ENCODE measurements at places on chromosomes 6 and 20. TPM values are rescaled to one million over a fixed set of nuclear protein-coding genes. Genes with fewer than 3 reads are reported as not detected.

GRCh38 chr20:38748861-38749149, 545 bp downstream of the ACTR5 start:
- no peak for DNase-seq

DNA sequence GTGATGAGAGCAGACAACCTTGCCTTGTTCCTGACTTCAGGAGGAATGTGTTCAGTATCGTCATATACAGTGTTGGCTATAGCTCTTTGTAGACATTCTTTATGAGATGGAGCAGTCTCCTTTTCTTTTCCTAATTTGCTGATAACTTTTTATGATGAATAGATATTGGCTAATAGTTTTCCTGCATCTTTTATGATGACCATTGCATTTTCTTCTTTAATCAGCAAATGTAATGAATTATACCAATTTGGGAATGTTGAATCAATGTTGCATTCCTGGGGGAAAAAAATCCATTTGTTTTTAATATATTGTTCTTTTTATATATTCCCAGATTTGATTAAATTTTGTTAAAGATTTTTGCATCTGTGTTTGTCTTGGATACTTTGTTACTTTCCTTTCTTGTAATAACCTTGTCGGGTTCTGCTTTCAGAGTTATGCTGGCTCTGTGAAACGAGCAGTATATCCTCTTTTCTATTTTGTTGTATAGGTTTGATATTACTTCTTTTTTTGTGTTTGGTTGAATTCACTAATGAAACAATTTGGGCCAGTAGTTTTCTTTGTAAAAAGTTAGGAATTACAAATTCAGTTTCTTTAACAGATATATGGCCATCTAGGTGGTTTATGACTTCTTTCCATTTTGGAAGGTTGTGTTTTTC, 23.9 kb downstream of the KDM1B start:
- no peak for DNase-seq

- DNase-seq: no peak
Observed at GRCh38 chr6:106452628-106453027, 92.1 kb downstream of the CRYBG1 start.

DNA sequence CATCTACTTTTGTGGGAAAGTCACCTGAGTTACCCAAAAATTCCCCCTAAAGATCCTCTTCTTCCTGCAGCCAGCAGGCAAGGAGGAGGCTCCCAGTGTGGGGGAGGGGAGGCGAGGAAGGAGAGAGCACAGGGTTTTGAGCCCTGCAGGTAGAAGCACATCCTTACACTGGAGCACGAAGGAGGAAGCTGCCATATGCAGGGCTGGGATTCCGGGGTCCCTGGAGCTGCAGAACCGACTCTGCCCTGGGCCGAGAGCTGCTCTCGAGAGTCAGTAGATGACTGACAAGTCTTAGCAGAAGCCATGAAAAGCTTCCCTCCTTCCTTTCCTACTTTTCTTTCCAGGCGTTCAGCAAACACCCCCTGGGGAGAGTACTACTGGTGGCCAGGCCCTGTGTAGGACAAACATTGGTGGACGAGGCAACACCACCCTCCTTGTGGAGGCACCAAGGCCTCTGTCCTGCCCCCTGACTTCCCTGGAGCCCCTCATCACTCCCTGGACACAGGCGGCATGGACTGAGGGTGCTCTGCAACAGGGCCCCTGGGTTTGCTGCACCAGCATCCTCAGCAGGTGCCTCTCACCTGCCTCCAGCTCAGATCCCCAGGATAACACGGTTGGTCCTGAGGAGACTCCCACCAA, 211.7 kb upstream of the CST7 start:
- DNase-seq: peak; percentile 90

TREM2 gene
- total RNA-seq: 1.8 TPM

DNA sequence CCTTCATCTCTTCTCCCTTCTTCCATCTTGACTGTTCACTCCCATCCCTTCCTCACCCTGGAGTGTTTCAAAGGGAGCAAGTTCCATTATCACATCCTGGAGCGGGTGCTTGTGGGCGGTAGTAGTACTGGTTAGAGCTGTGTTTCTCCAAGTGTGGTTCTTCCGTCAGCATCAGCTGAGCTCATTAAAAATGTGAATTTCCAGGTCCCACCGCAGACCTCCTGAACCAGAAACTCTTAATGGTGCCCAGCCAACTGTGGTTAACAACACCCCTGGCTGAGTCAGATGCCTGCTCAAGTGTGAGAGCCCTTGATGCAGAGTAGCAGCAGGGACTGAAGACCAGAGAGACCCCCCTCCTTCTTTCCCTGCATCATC, 24.4 kb downstream of the ANGPT4 start:
- no peak for DNase-seq

DNA sequence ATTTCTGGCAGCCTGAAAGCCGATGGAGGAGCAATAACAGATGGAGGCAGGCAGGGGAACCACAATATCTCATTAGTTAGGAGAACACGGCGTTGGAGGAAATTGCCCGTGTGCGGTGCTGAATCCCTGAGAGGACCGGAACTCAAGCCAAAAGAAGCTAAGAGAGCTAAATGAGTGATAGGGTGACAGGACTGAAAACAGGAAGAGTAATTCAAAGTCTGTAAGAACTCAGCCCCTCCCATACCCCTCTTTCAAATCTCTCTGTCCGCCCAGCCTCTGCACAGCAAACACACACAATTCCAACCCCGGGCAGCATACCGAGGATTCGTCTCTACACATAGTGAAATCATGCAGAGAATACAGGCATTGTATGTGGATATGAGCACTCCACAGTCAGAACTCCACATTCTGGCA, 2.6 kb upstream of the IPCEF1 start:
- DNase-seq: no peak

HTR1B gene
- 1.2 TPM for total RNA-seq

OR2B6 gene
- total RNA-seq: not detected

DNA sequence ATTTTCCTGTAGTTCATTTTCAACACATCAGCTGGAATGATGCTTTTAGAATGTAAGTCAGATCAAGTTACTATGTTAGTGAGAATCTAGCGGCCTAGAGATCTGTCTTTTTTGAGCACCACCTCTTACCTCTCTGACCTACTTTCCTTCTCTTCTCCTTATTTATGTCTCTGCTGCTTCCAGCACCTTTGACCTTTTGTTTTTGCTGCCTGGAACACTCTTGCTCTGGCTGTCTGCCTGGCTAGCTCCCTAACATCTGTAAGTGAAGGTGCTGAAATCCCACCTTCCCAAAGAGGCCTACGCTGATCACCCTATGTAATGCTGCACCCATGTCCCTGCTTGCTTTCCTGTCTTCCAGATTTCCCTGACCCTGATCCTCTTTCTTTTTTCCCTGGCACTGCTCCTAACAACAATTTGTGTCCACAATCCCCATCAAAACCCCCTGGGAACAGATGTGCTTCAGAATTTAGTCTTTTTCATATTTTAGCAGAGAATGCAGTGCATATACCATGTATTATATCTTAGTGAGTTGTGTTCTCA, 87.8 kb downstream of the RFPL4B start:
- DNase-seq: no peak

GRCh38 chr6:105318660-105319059, 84.2 kb downstream of the PREP start:
- peak; percentile 26 for DNase-seq

DNA sequence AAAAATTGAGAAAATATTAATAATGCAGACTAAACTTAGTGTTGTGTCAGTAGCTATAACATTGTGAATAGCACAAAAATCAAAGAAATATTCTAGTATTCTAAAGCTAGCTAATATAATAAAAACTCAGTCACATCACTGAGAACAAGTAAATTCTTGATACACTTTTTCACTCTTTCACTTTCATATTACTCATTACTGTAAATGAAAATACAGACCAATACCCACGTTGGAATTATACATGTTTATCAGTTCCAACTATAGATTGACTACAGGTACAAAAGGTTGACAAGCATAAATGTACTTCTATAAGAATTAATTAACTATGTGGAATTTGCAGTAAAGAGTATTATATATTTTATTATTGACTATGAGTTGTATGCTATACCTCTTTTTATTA, 1043.4 kb upstream of the FLRT3 start:
- no peak for DNase-seq

DNA sequence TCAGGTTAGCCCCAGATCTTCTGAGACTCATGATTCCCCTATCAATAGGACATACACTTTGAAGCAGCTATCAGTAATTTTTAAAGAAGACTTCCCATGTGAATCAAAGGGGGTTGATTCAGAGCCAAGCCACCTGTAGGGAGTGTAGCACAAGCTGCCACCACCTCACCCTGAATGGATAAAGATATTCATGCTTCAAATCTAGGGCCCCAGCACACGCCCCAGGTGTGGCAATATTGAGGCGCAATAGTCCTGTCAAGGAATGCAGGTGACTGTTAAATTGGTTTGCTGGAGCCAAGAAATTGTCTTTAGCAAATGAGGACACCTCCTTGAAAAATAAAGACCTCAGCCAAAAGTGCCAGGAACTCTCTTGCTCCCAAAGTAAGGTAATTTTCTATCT, 404.4 kb downstream of the MAFB start:
- DNase-seq: no peak

DNA sequence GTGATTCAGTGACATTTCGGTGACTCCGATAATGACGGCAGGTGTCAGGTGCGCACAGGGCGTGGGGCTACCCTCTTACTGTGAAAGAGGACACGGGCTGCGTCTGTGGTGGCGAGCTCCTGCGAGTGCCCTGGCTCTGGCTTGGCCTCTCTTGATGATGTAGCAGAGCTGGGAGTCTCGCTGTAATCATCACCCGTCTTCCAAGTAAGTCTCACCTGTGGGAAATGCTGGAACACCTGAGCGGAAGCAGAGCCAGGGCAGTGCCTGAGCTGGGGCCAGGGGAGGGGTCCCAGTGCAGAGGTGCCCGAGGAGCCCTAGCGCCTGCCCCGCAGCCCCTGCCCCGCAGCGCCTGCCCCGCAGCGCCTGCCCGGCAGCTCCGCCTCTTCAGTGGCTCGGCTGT, 4.8 kb downstream of the OSBPL2 start:
- no peak for DNase-seq

GRCh38 chr20:32215147-32215546, 7.5 kb downstream of the POFUT1 start:
- no peak for DNase-seq

PRL gene
- 0.33 TPM for total RNA-seq

- no peak for DNase-seq
Observed at GRCh38 chr6:37168811-37169495, 999 bp upstream of the PIM1 start.

- no peak for DNase-seq
Observed at GRCh38 chr6:138526822-138527235, 27.5 kb upstream of the NHSL1 start.

DNA sequence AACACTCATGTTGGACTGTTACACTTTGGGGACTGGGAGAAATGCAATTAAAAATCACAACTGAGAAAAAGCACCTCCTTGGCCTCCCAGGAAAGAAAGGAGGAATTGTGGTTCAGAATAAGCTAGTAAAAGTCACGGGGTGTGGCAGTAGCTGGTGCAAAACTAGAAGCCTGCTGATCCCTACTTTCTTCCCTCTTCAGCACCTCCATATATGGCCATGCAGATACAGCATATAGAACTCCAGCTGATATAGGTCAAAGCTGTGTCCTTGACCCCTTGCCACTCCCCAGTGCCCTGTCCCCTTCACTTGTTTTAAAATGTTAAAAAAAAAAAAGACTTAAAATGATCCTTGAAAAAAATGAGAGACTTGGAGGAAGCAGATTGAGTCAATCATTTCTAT, 5.5 kb upstream of the FLRT3 start:
- no peak for DNase-seq

BLOC1S5 gene
- total RNA-seq: 10.4 TPM

GRCh38 chr6:163191704-163192537, 222.6 kb upstream of the QKI start:
- no peak for DNase-seq

DNA sequence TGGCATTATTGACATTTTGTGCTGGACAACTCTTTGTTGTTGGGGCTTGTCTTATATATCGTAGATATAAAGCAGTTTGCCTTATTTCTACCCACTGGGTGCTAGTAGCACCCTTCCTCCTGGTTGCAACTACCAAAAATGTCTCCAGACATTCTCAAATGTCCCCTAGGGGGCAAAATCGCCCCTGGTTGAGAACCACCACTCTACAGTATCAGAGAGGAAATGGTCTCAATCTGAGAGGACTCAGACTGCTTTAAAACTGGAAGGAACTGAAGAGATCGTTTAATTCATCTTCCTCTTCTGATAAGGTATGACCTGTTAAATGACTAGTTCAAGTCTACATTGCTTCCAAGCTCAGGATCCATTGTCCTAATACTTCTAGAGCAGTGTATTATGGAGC, 14.9 kb downstream of the SH3BGRL2 start:
- no peak for DNase-seq

TBP gene
- total RNA-seq: 17.1 TPM

PLG gene
- not detected for total RNA-seq

Measured in esophagus muscularis mucosa (tissue), 4 donors.